SHP77 treated with DMSO at 0.1 percent for 48 hours (cell line): ENCODE measurements at places on chromosomes 7 and 10.

DNA sequence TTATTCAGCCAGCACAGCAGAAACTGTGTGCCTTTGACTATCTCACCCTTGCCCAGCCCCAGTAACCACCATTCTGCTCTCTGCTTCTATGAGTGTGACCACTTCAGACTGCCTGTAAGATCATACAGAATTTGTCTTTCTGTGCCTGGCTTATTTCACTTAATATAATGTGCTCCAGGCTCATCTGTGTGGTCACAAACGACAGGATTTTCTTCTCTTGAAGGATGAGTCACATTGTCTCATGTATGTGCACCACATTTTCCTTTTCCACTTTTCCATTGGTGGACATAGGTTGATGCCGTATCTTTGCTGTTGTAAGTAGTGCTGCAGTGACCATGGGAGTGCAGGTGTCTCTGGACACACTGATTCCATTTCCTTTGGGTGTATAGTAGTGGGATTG is 122.5 kb upstream of the LANCL2 start:
- no peak for DNase-seq

DNA sequence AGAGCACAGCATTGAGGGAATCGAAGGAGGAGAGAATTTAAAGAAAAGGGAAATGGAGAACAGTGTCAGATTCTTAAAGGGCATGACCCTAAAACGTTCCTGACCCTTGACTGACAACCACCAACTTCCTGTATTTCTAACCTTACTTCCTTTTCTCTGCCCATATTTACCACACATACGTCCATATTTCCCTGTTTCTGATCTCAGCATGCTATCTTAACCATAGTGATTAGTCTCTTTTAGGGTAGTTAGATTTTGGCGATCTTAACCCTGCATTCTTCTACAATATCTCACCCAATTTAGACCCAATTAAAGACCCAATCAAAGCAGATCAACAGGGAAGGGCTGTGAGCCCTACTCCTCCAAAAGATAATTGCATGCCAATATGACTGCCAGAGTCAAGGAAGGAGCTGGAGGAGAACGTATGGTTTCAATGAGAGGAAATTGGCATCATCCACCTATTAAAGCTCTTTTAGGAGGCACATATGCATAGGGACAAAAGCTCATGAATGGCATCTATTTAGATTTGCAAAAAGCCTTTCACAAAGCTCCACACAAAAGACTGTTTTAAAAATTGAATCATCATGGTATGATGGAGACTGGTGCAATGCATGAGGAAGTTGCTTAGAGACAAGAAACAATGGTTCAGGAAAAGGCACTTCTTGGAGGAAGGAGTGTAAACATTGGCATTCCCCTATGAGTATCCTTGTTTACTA is 49.0 kb upstream of the ARHGAP12 start:
- no peak for DNase-seq

GRCh38 chr7:148624735-148625134 is 34.2 kb downstream of the C7orf33 start:
- no peak for DNase-seq

- DNase-seq, result no peak
Measured at GRCh38 chr10:117663750-117664149, 121.2 kb downstream of the EMX2 start.

- no peak for DNase-seq
Measured at GRCh38 chr10:98404571-98405359, 10.2 kb downstream of the PYROXD2 start.

- DNase-seq, result no peak
Measured at GRCh38 chr10:85607043-85607695, 759.4 kb downstream of the GRID1 start.

DNA sequence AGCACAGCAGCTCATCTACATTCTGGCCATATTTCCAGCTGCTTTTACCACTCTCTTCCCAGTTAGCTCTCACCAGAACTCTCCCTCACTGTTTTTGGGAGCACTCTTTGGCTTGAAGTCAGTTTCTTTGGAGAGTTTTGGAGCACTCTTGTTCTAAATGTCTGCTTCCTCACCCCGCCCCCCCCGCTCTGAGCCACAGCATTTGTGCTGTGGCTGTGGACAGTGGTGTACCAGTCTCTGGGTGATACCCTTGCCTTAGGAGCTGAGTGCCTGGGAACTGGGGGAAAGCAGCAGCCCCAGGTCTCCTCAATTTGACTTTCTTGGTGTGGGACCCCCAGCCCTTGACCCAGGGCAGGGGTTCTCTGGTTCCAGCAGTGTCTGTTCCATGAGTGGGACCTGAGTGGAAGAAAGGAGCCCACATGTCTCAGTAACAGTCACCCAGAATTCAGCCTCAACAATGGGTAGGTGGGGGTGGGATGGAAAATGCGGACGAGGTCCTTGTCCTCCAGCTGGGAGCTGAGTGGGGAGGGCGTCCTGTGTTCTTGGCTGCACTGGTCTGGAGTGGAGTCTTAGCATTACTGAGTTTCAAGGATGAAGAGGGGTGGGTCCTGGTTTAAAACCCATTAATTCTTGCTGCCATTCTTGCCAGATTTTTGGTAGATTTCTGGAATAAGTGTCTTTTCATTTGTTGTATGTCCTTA is 18.0 kb downstream of the RBM33 start:
- no peak for DNase-seq

GRCh38 chr10:14712991-14713424 is 61.7 kb downstream of the FAM107B start:
- no peak for DNase-seq

GRCh38 chr7:92563345-92563744 is 26.8 kb downstream of the FAM133B start:
- no peak for DNase-seq

GRCh38 chr10:58576751-58577436 is 64.2 kb downstream of the BICC1 start:
- DNase-seq, result no peak

- no peak for DNase-seq
Measured at GRCh38 chr7:127949769-127950222, 81.4 kb downstream of the LRRC4 start.
